ENCODE measurements at places on chromosomes 12 and 14.

DNA sequence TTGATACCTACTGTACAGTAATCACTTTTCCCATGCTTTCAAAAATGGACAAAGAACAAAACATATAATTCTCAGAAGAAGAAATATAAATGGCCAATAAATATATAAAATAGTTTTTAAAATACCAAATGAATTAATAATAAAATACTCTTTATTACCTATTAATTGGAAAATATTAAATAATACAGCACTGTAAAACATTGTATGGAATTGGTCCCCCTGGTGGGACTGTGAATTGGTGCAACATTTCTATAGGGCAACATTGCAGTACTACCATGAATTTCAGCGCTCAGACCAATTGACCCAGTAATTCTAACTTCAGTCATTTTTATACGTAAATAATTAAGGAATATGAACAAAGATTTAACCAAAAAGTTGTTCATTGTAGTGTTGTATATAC is 162.6 kb downstream of the PELI2 start:
- no peak for DNase-seq

DNA sequence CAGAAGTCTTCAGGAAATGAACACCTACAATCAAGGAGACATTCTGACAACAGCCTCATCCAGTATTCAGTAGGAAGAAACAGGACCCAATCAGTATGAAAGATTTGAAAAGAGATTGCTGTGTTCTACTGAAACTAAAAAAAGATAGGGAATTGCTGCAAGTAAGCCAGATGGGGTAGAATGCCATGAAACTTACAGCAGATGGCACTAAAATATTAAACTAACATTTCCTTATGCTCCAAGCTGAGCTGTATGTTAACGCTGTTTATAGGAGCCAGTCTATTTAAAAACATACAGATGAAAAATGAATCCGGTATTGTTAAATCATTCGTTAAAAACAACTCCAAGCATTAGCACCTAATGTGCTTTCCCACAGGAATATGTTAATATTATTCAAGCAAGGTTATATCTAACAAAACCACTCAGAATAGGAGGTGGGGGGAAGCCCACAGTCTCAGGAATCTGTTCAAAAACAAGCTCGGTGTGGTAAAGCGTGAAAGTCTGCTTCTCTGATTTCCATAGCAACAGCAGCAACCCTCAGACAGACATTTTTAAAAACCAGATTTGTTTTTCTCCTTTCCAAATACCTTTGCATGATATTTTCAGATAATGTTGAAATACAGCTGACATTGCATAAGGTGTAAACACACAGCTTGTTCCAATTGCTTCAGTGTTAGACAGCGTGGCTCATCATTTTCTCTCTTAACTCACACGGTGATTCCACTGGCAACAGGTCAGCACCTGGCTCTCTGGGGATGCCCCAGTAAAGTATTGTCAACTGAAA is 131.4 kb upstream of the CCDC175 start:
- DNase-seq, result no peak

GRCh38 chr12:132342251-132343227 is 13.2 kb upstream of the GALNT9 start:
- peak; percentile 57 for DNase-seq

- no peak for DNase-seq
Measured at GRCh38 chr12:110107369-110108281, 16.5 kb upstream of the IFT81 start.

- no peak for DNase-seq
Measured at GRCh38 chr12:15996254-15996653, 85.1 kb downstream of the DERA start.

GRCh38 chr14:19947413-19948090 is 16.8 kb downstream of the OR4K1 start:
- DNase-seq, result no peak

DNA sequence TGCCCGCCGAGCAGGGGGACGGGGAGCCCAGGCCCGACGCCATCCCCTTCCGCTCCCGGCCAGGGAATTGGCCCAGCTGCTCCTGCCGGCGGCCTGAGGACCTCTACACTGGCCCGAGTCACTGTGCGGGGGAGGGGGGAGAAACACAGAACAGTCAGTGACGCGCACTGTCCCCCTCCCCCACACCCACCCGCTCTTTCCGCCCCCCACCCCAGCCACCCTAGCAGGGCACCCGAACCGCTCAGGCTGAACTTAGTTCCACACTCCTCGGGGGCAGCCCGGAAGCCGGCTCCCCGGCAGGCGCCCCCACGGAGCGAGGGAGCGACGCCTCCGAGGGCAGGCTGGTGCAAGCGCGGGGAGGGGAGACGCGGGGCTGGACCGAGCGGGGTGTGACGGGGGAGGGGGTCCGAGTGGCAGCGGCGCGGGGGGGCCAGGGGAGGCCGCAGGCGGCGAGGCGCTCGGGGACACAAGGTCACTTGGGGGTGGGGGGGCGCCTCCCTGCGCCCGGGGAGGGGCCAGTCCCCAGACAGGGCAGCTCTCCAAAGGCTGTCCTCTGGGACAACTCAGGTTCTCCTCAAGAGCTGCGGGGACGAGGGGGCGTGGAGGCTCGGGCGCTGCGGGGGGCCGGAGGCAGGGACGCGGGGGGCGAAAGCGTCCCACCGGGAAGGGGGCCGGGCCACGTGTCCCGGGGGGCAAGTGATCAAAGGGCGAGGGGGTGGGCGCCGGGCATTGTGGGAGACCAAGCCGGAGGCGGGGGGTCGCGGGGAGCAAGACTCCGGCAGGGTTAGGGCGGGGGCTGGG is 648 bp downstream of the CHD4 start:
- DNase-seq, result peak; percentile 72

- no peak for DNase-seq
Measured at GRCh38 chr14:36508418-36509068, 11.5 kb downstream of the NKX2-1 start.

DNA sequence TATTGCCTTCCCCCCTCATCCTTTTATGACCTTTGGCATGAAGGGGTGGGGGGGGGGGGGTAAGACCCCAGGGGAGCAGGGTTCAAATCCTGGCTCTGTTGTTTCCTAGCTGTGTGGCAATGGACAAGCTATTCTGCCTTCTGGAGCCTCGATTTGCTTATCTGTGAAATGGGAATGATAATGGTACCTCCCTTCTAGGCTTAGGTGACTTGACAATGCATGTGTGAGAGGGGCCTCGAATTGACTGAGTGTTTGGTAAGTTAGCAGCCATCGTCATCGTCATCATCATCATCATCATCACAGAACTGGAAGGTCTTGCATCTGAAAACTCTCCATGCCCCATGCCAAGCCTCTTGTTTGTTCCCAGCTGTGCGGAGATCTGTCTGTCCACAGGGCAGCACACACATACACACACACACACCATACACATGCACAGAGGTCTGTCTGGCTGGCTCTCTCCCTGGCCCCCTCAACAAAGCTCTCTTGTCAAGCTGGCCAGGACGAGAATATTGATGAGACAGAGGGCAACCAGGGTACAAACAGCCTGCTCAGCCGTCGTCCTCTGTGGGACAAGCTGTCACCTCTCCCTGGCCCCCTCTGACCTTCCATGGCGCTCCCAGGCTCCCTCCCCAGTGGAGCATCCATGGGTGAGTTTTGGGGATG is 5.9 kb upstream of the SDS start:
- no peak for DNase-seq

GRCh38 chr12:64995816-64996215 is 125.3 kb downstream of the WIF1 start:
- no peak for DNase-seq

DNA sequence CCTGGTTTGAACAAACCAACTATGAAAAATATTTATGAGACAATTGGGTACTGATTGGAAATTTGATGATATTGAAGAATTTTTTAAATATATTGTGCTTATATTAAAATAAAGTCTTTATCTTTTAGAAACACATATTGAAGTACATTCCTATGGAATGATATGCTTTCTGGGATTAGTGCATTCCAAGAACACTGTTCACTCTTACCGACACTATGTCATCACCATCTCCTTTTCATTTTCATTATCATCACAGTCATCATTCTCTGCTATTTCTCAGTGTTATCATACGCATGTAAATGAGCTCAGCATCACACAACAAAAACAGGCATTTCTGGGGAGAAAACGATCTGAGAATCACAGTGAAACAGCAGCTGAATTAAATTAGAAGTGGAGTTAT is 513.3 kb upstream of the CCDC196 start:
- no peak for DNase-seq

GRCh38 chr12:20375560-20375959 is 7.2 kb downstream of the PDE3A start:
- DNase-seq, result no peak
